ENCODE measurements at places on chromosomes 16 and 17. TPM values are rescaled to one million over a fixed set of nuclear protein-coding genes. Genes with fewer than 3 reads are reported as not detected.

GRCh38 chr16:11144122-11144521, 111.9 kb downstream of the SOCS1 start:
- no peak overlapping the region for H3K4me3 ChIP-seq
- peaks cover 12% of the 10 kb centered on the region for H3K4me1 ChIP-seq
- no peak overlapping the region for H3K27ac ChIP-seq
- DNase-seq, result no peak
- no peaks in the 10 kb centered on the region for H3K36me3 ChIP-seq

The TNP2 gene
- total RNA-seq, result not detected

- no peak for DNase-seq
- H3K27ac ChIP-seq, result no peak overlapping the region
- no peaks in the 10 kb centered on the region for H3K36me3 ChIP-seq
- no peak overlapping the region for H3K4me3 ChIP-seq
Observed at GRCh38 chr16:85293904-85294642, 181.8 kb upstream of the CIBAR2 start.

DNA sequence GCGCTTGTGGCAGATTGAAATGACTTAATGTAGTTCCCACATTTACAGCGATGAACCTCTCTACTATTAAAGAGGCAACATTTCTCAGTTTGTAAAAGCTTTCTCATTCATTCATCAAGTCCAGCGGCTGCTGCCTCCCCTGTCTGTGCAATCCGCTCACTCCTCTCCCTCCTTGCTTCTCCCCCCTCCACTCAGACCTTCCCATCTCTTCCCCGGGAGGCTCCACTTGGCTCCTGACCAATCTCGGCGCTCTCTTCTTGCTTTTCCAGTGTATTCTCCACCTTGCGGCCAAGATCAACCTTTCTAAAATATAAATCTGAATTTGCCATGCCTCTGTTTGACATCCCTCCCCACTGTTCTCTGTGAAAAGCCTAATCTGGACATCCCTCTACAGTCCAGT, 117.5 kb downstream of the ASIC2 start:
- H3K4me3 ChIP-seq, result no peak overlapping the region
- H3K36me3 ChIP-seq, result no peaks in the 10 kb centered on the region
- no peak overlapping the region for H3K27ac ChIP-seq
- H3K4me1 ChIP-seq, result no peaks in the 10 kb centered on the region
- H3K27me3 ChIP-seq, result no peaks in the 10 kb centered on the region
- DNase-seq, result no peak

GRCh38 chr16:84788920-84789391, 30.8 kb upstream of the CRISPLD2 start:
- no peak overlapping the region for H3K27ac ChIP-seq
- DNase-seq, result no peak
- no peaks in the 10 kb centered on the region for H3K27me3 ChIP-seq
- no peaks in the 10 kb centered on the region for H3K36me3 ChIP-seq
- H3K4me1 ChIP-seq, result no peaks in the 10 kb centered on the region
